ENCODE measurements at places on chromosomes 13 and 19.

GRCh38 chr19:54448040-54448773 lies 792 bp upstream of the LENG8 start:
- no peak for DNase-seq

DNA sequence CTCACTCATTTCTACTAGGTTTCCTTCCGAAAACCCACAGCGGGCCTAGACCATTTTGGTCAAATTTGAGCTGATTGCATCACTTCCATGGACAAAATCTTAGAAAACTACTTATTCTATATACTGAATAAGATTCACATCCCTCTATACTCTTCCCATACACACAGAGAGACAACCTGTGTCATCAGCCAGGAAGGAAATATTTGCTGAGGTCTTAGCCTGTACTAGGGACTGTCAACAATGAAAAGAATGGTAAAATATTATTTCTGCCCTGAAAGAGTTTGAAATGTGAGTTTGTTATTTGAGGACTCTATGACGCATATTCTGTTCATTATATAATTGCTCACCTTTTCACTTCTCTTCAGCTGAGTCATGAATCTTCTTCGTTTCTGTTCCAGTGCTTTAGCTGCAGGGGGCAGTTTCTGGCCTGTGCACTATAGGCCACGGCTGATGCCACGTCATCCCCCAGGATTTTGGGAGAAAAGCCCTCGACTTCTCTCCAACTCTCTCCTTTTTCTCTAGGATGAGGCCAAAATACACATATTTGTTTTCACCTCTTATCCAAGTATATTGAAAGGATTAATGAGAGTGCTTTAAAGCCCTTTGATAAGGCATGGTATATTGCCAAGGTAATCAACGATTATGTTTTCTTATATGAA lies 47.7 kb downstream of the GSX1 start:
- DNase-seq = no peak

DNA sequence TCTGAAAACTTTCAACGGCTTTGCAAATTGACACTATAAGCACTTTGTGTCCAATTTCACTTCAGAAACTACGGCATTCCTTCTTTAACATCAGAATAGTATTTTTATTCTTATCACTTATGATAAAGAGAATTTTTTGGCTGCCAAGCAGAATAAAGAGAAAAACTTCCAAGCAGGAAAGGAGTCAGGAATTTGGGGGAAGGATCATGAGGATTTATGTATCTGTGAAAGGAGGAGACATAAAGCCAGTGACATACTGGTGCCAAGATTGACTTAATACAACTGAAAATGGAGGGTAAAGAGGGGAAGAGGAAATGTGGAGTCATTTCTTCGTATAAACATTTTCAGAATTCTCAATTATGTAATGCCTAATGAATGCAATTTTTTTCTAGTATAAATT lies 94.7 kb downstream of the RBM26 start:
- DNase-seq = no peak

- DNase-seq = peak; percentile 42
These were observed 64.9 kb downstream of the GADD45B start for GRCh38 chr19:2540646-2541454.

DNA sequence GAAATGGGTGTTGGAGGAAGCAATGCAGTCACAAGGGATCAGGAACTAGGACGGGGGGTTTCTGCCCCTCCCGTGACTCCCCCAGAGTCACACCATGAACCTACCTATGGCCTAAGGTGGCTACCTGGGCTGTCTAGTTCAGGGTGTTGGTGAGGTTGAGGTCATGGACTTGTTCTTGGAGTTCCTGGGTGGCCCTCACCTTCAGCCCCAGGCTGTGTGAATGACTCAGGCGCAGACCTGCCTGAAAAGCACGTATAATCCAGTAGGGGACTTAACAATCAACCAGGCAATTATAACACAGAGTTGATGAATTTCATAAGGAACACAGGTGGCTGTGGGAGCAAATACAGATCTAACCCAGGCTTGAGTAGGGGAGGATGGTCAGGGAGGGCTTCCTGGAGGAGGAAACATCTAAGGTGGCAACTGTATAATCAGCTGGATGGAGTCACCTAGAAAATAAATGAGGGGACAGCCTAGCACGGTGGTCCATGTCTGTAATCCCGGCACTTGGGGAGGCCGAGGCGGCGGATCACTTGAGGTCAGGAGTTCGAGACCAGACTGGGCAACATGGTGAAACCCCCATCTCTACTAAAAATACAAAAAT lies 25.6 kb upstream of the ADGRE1 start:
- DNase-seq = no peak

DNA sequence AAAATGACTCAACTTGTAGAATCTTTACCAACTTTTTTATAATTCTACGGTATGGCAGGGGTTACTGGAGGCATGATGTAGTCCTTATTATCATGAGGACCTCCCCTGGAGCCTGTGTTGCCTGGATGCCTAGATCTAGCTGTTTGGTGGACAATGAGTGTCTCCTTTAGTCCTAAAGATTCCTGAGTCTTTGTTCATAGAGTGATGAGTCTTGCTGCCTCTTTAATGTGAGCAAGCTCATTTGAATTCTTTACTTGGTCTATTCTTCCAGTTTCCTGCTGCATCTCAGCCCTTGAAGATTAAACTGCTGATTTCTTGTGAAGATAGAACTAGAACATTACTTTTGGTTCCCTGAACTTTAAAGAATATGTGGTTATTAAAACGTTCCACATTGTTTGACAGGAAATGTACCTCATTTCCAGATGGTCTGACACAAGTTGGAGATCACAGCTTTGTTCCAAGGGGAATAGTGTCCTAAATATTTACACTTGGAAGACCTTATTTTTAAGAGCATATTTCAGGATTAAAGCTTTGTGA lies 51.9 kb downstream of the SLAIN1 start:
- DNase-seq = no peak

GRCh38 chr13:96460609-96461008 lies 370.7 kb downstream of the HS6ST3 start:
- no peak for DNase-seq

GRCh38 chr13:112558696-112559418 lies 29.1 kb downstream of the TUBGCP3 start:
- DNase-seq = no peak

Measured in NCI-H446 treated with DMSO at 0.1 percent for 48 hours (cell line).